GM12878 (cell line): ENCODE measurements at places on chromosomes 4 and X. TPM values are rescaled to one million over a fixed set of nuclear protein-coding genes. Genes with fewer than 3 reads are reported as not detected.

DNA sequence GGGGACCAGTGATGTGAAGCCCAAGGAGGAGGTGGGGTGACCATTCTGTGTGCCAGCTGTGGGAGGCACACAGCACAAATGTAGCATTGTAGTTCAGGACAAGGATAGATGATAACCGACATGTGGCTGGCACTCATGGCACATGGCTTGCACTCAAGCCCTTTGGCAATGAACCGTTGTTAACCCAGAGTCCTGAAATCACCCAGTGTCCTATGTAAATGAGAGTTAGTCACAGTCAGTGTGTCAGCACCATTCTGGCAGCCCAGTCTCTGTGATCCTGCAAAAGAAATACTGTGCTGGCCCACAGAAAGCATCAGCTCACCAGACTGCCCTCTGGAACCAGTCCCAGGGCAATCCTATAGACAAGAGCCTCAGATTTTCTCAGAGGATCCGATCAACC, 339.3 kb downstream of the MID1IP1 start:
- DNase-seq, result no peak

DNA sequence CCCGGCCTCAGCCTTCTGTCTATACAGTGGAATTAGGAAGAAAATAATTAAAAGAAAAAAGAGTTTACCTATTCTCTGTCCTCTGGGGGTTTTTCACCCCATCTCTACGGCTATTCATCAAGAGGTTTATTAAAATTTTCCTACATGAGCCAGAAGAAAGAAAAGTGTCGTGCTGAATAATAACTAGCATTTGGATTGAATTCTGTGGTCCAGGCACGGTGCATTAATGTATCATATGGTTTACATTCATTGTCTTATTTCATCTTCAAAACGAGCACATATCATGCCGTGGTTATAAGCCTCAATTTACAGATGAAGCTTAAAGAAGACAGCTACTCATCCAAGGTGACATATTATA, 5.4 kb upstream of the NAA15 start:
- DNase-seq, result no peak

Gene GPR78
- total RNA-seq, result not detected in 2 replicates

DNA sequence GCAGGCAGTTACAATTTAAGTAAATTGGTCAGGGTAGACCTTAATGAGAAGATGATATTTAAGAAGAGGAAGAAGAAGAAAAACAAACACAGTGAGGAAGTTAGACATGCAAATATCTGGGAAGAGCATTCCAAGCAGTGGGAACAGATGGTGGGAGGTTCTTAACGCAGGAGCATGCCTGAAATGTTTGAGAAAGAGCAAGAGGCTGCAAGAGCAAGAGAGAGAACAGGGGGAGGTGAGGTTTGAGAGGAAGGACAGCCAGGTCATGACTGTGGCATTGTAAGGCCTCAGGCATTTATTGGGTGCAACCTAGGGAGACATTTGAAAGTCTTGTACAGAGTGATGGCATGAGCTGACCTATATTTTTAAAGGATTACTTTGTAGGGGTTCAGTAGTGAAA, 136.0 kb downstream of the UGT8 start:
- DNase-seq, result no peak

DNA sequence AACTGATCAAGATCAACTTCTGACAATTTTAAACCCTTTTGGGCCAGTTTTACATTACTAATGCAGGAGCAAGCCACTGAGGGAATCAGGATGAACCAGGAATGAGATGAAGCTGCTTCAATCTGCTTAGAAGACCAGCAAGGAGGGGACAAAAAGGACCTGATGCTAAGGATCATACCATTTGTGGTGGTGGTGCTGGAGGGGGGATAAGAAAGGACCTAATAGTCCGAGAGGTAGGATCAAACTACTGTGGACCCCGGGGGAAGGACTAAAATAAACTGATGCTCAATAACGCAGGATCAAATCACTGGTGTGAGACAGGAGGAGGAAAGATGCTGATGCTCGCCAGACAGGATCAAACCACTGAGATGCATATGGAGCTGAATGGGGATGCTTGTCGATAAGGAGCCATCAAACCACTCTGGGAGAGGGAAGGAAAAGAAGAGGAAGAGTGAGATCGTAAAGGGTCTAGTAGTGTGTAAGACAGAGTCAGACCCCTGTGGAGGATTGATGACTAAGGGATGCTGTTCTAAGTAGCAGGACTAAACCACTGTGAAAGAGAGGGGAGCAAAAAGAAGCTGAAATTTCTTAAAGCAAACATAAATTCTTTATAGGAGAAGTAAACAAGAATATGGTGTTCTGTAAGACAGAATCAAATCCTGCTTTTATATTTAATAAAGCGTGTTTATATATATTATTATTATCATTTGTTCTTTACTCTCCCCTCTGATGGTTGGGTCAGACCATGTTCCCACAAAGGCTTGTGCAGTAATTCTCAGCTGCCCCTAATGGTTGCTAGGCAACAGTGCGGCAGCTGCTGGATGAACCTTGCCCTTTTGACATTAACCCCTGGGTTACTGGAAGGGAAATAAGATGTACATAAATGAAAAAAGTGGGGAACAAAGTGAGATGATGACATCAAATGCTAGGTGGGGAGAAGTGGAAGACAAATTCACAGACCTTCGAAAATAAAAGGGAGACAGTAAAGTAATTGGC, 432.5 kb upstream of the FGF16 start:
- no peak for DNase-seq

Gene PNMA6A
- not detected in 2 replicates for total RNA-seq

GRCh38 chrX:2425286-2426071, 75.3 kb downstream of the DHRSX start:
- no peak for DNase-seq

DNA sequence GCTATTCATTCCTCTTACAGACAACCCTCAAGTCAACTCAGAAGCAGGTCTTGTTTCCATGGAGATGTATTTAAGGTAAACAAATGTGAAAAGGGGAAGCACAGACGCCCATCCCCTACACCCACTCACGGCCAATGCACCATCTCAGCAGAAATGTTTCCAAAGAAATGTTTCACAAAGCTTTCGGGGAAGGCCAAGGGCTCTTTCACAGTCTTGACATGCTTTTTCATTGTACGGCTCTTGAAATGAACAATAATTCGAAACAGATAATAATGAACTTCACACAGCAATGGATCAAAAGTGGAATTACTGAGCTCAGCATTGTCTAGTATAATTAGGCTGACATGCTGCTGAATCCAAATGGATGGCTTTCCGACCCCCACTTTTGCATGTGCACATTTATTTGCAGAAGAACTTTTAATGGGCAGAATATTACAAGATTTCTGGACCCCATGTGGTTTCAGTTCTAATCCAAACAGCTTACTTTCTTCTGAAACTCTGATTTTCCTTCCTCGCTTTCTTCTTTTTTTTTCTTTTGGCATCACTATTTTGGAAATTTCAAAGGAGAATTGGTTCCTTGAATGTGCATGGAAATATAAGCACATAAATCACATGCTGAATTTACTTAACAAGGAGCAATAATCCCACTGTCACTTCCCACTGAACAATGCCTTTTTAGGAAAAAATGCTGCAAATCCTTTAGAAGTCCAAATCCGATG, 160.9 kb downstream of the SMIM20 start:
- DNase-seq, result peak; percentile 68

DNA sequence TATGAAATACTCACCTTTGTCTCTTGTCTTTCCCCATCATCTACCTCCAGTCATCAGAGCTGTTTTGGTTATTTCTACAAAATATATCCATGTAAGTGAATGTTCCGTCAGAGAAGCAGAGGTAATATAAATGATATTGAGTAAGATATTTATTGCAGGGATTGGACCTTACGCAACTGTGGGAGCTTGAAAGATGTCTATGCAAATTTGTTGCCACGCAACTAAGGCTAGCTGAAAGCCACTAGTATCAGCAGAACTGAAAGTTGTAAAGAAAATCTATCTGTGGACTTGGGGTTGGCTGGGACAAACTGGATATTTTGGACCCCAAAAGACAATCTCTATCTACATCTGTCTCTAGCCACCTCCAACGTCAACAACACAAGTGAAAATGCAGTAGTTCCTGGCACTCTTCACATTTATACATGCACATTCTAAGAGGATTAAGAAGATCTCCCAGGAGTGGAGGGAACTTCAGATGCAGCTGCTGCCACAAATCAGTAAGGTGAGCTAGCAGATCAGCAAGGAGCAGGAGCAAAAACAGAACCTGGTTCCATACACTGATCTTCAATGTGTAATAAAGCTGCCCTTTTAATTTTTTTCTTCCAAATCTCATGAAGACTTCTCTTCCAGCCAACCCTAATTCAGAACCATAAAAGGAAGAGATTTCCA, 8.5 kb upstream of the CCSER1 start:
- DNase-seq, result no peak
